Testis (tissue), 5 donors: ENCODE measurements at places on chromosomes 16 and 17. TPM values are rescaled to one million over a fixed set of nuclear protein-coding genes. Genes with fewer than 3 reads are reported as not detected.
A peak's percentile ranks its signal among the peaks of the same experiment; 100 is the strongest.

GRCh38 chr17:56244268-56244890, 91.1 kb downstream of the ANKFN1 start:
- no peak for DNase-seq

DNA sequence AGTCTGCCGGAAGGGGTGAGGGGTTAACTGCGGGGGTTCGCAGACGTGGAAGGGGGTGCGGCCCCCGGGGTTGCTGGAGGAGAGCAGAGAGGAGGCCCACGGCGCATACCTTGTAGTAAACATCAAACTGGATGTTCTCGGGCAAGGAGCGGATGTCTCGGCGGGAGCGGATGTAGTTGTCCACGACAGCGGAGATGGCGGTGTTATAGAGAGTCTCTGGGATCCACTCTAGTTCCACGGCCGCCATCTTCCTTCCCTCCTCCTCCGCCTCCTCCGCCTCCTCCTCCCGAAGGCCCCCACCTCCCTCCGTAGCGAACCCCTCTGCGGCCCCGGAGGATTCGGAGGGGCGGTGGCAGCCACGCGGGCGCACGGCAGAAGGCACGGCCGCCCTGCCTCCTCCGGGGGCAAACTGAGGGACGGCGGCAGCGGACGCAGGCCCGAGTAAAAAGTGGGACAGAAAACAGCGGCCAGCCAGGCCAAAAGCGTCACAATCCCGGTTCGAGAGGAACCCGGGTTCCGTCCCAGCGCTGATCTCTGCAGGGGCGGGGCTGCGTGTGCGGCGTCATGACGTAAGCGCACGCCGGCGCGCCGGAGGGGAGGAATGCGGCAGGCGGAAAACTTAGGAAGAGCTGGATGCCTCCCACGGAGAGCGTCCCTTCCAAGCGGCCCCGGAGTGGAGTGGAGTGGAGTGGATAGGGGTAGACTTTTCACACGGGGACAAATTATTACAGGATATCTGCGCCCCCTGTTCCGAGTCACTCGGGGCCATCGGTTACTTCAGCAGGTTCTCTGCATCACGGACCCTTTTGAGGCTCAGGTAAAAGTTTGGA, at the start of gene APPBP2:
APPBP2 (minus strand) TSS at position 558 of the 830 bp plus-strand sequence; CDS start at position 247, 311 bp downstream.
- DNase-seq, result peak; percentile 92

DNA sequence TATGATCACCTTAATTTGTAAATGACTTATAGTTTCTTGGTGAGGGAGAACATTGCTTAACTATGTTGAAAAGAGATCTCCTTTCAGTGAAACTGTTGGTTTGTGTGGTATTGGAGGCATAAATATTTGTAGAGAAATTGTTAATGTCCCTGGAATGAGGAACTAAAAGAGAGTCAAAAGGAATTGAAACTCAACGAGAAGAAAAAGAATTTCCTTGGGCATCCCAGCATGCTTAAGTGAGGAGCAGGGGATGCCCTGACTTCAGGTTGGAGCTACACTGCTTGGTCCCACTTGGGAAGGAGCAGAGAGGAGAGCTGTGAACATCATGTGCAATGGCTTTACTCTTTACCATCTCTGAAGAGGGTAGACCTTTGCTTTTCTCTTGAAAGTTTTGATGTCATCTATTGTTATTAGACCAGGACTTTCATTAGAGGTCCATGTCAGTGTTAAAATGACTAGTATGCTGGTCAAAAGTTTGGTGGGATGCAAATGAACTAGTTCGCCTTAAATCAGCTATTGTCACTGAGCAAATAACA, 21.7 kb downstream of the KRT23 start:
- DNase-seq, result no peak

- DNase-seq, result no peak
These were observed 31.5 kb downstream of the AXIN2 start for GRCh38 chr17:65529761-65530522.

- no peak for DNase-seq
These were observed 46.5 kb upstream of the CPPED1 start for GRCh38 chr16:12850186-12850585.

- no peak for DNase-seq
These were observed 31.2 kb downstream of the NXN start for GRCh38 chr17:948284-948852.

DNA sequence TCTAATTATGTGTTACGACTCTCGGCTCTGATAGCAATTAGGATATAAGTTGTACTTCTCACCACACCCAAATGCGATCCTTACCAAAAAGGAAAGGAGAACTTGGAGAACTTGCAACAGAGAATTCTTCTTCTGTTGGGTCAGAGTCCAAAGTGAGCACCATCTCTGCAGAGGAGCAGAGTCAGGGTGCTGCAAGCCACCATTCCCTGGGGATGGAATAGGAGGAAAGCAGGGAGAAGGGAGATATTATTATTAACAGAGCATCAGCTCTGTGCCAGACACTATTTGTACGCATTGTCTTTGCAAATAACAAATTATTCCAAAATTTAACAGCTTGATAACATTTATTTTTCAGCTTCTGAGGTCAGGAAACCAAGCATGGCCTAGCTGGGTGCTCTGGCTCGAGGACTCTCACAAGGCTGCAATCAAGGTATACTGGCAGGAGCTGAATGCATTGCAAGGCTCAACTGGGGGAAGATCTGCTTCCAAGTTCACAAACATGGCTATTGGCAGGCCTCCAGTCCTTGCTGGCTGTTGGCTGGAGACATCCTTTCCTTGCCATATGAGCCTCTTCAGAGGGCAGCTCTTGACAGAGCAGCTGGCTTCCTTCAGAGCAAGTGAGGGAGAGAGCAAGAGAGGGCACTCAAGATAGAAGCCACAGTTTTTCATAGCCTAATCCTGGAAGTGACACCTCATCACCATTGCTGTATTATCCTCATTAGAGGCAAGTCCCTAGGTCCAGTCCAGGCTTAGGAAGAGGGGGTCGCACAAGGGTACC, 296.2 kb upstream of the CDH5 start:
- peak; percentile 43 for DNase-seq

DNA sequence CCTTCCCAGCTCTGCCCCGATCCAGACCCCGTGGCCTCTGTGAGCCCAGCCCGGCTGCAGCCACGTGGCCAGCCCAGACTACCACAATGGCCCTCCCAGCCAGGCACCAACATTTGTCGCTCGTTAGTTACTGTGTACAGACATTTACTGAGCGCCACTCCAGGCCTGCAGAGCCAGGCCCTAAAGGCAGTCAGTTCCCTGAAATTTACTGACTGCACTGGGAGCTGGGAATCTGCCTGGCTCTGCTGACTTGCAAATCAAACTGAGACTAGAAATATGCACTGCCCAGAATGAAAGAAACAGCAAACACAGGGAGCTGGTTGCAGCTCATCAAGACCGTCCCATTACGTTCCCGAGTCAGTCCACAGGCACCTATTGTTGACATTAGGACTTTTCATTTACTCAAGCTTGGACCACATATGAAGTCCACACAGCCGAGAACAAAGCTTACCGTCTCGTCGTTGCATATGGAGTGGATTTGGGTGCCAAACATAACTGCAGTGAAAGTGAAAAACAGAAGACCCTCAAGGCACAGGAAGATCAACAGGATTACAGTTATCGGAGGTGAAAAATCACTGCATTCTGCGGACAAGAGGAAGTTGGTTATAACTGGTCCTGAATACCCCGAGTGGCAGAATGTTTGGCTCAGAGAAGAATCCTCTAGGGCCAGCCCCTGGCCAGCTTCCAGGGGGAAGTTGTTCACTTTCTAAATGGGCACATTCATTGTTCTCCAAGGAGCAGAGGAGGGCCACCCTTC, 34.5 kb downstream of the ZDHHC7 start:
- DNase-seq, result no peak

DNA sequence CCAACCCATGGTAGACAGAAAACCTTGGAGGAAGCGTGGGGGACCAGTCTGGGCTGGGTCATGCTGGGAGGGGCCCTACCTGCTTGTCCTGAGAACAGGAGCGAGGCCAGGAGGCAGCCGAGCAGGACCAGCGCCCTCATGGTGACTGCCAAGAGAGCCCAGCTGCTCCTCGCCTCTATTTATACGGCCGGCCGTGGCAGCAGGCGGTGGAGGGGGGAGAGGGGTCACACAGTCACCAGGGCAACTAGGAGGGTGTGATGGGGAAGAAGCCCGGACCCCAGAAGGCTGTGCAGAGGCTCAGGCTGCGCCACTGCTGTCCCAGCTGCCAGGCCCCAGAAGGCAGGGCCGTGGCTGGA, at the start of gene SRL:
SRL (minus strand) TSS at position 153 of the 356 bp plus-strand sequence; CDS start at position 140, 13 bp downstream.
- DNase-seq, result no peak

DNA sequence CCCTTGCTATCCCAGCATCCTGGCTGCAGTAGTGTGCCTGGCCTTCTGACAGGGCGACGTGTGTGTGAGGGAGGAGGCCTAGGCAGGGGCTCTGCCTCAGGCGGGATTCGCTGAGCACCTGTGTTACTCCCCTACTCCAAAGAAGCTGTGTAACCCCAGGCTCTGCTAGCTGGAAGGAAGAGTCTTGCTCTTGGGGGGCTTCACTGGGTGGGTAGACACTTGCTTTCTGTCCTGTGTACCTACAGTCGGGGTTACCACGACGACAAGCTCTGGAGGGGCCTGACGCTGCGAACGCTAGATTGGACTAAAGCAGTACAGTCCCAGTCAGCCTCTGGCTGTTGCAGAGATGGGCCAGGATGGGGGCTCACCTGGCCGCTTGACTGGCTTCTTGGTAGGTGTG, 9.5 kb downstream of the EXOC7 start:
- no peak for DNase-seq

DNA sequence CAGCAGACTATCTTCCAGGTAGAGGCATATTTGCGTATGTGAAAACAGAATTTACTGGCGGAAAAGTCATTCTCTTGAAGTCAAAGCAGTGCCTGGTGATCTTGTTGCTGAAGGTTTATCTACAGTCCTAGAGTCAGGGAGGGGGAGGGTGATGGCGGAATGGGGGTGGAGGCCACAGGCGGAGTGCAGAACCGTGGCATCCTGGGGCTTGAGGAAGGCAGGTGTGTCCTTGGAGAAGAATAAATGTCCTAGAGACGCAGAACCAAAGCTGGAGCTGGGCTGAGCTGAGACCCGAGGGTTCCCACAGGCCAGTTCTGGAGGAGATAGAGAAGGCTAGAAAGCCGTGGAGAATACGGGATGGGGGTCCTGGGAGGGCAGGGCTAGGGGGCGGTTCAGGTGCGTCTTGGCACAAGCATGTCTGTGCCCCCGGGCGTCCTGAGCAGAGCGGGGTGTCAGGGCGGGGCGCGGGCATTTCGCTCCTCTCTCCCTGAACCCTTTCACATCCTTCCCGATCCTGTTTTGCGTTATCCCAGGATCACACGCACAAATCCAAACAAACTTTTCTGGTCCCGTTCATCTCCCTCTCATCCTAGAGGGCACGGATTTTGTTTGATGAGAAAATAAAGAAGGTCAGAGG, 76.9 kb upstream of the CREBBP start:
- no peak for DNase-seq

- peak; percentile 84 for DNase-seq
These were observed 2.5 kb downstream of the CARHSP1 start for GRCh38 chr16:8866118-8866883.

GRCh38 chr16:79800016-79800608, 199.6 kb upstream of the MAF start:
- no peak for DNase-seq

GRCh38 chr16:27199736-27200135, 3.6 kb upstream of the KDM8 start:
- no peak for DNase-seq

DNA sequence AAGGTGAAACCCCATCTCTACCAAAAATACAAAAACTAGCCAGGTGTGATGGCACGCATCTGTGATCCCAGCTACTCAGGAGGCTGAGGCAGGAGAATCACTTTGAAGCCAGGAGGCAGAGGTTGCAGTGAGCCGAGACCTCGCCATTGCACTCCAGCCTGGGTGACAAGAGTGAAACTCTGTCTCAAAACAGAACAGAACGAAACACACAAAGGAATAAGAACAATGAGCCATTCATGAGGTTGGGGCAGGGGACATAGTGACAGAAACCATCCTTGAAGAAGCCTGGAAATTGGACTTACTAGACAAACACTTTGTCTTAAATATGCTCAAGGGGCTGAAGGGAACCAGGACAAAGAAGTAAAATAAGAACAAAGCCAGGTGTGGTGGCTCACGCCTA, 39.4 kb downstream of the WDR45B start:
- no peak for DNase-seq

GRCh38 chr17:76545918-76546555, 6.2 kb downstream of the PRCD start:
- DNase-seq, result no peak

GRCh38 chr16:75497558-75497957, 2.3 kb upstream of the CHST6 start:
- no peak for DNase-seq

DNA sequence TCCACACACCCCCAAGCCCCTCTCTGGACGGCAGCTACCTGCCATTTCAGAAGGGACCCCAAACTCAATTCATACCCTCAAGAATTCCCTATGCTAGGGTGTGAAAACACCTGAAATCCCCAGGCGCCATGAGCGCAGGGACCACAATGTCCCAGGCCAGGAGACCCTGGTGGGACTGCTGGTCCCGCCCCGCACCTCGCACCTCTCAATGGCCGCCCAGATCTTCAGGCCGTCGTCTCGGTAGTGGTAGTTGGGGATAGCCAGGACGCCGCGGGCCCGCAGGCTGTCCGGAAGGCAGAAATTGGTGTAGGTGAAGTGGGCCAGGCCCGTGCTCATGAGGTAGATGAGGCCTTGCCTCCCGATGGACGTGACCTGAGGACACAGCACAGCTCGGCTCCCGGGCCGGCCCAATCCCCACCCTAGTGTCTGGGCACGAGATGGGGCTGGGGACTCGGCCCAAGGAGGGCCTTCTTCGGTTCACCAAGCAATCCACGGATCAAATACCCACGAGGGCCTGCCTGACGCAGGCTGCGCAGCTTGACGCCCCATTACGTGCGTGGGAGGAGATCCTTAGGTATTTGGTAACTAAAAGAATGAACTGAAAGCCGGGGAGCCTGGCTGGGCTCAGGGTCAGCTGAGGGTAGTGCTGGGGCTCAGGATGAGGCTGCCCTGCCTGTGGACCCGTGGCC, 9.2 kb downstream of the ALOXE3 start:
- no peak for DNase-seq

- no peak for DNase-seq
These were observed 119.1 kb upstream of the SMURF2 start for GRCh38 chr17:64781014-64781756.

The CES3 gene
- 1.5 TPM for polyA plus RNA-seq

The CDH13 gene
- polyA plus RNA-seq, result 11.1 TPM

The KRTAP4-6 gene
- not detected for polyA plus RNA-seq

The ACSM2A gene
- 0.28 TPM for polyA plus RNA-seq

The DNAH9 gene
- 22.9 TPM for polyA plus RNA-seq

The EPOP gene
- 18.6 TPM for polyA plus RNA-seq

The KIF2B gene
- polyA plus RNA-seq, result 191 TPM

The CDR2L gene
- polyA plus RNA-seq, result 16.6 TPM

The RBBP6 gene
- polyA plus RNA-seq, result 43.3 TPM

The GPR142 gene
- polyA plus RNA-seq, result 0.51 TPM

The QPRT gene
- 13.6 TPM for polyA plus RNA-seq
